ENCODE measurements at places on chromosomes 7 and 10.

GRCh38 chr10:23186697-23187096, 5.4 kb upstream of the PTF1A start:
- DNase-seq: no peak

DNA sequence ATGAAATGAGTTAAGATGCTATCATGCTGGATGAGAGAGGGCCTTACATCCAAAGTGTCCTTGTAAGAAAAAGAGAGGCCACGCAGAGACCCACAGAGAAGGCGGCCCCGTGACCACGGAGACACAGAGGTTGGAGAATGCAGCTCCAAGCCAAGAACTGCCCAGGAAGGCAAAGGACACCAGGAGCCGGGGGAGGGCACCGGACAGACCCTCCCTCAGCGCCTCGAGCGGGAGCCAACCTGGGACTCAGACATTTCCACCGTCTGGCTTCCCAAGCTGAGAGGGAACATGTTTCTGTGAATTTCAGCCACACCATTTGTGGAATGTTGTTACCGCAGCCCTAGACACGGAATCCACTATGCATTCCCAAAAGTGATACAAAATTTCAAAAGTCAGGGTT, 22.9 kb downstream of the TCERG1L start:
- DNase-seq: no peak

GRCh38 chr7:116216956-116217571, 6.7 kb downstream of the TES start:
- no peak for DNase-seq

DNA sequence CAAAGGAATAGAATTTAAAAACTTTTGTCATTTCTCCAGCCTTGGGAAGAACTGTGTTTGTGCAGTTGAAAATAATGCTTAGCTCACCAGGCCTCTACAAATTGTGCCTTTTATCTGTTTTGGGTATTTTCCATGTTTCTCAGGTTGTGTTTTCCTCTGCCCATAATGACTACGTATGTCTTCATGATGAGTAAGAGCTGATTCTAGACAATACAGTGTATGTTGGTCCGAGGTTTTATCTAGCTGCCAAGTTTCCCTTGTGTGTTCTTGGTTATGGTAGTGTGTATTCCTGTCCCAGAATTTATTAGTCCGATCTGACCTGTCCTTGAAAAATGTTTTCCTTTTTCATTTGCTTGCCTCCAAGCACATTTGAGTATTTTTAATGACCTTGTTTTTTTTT, 83.7 kb upstream of the GLCCI1 start:
- DNase-seq: no peak

GRCh38 chr10:34635111-34635510, 180.0 kb downstream of the PARD3 start:
- DNase-seq: no peak

- no peak for DNase-seq
Measured at GRCh38 chr10:12413369-12413711, 64.0 kb downstream of the CAMK1D start.

- no peak for DNase-seq
Measured at GRCh38 chr10:55397777-55398496, 596.9 kb upstream of the PCDH15 start.

DNA sequence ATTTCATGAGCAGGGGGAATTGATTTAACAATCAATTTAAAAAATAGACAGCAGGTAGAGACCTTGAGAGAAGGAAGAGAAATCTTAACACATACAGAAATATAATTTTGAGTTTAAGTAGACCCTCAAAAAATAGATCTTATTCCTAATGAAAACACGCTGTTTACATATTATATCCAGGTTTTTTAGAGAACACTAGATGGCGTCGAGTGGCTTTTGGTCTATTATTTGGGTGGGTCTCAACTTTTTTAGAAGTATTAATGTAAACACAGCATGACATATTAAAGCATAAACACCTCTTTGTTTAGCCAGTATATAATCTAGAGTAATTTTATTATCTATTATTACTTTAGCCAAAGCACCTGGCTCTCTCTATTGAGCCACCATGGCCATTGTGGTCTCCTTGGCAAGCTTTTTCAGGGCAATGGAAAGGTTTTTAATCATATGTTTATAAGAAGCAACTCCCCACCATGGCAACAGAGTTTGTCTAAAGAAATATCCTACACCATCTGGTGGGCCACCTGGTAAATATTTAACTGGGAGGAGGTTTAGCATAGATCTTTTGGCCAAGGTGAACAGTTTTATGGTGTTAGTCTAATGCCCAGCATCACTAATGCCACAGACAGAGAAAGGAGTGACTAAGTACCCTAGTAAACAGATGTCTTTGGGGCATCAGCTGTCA, 59.7 kb upstream of the PRSS1 start:
- DNase-seq: no peak

- no peak for DNase-seq
Measured at GRCh38 chr10:117616179-117616578, 73.6 kb downstream of the EMX2 start.

DNA sequence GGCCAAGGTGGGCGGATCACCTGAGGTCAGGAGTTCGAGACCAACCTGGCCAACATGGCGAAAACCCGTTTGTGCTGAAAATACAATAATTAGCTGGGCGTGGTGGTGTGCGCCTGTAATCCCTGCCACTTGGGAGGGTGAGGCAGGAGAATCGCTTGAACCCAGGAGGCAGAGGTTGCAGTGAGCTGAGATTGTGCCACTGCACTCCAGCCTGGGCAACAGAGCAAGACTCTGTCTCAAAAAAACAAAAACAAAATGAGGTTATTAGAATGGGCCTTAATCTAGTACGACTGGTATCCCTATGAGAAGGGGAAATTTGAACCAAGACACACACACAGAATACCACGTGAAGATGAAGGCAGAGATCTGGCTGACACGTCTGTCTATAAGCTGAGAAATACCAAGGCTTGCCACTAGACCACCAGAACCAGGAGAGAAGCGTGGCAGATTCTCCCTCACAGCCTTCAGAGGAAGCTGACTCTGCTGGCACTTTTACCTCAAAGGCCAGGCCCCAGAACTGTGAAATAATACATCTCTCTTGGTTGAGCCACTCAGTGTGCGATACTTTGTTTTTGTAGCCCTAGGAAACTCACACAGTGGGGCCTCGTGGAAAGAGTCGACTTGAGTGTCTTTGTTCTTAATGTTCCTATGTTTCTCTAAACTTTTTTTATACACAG, 59.6 kb downstream of the TMEM209 start:
- DNase-seq: no peak

GRCh38 chr10:24324651-24325050, 115.7 kb downstream of the KIAA1217 start:
- no peak for DNase-seq

GRCh38 chr10:66940965-66941364, 15.1 kb downstream of the LRRTM3 start:
- no peak for DNase-seq

DNA sequence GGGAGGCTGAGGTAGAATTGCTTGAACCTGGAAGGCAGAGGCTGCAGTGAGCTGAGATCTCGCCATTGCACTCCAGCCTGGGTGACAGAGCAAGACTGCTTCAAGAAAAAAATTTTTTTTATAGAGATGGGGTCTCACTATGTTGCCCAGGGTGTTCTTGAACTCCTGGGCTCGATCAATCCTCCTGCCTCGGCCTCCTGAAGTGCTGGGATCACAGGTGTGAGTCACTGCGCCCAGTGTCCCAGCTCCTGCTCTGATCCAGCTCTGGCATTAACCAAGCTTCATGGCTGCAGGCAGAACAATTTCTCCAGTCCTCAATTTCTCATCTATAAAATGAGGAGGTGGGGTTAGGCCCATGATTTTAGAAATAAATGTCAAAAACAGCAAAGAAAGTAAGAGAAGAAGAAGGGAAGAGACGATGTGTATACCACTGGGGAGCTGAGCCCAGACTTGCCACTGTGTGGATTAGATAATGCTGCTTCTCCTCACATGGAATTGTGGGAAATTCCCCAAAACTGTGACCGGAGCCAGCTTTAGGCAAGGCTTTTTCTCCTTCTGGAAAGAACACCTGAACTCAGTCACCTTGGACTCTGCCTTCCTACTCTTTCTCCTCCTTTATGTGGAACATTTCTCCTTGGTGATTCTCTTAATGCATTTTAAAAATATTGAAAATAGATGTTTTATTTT, 25.5 kb downstream of the IL15RA start:
- no peak for DNase-seq

GRCh38 chr10:92382631-92383030, 91.7 kb downstream of the MARCHF5 start:
- DNase-seq: no peak

GRCh38 chr7:79096361-79096805, 357.1 kb downstream of the MAGI2 start:
- no peak for DNase-seq

DNA sequence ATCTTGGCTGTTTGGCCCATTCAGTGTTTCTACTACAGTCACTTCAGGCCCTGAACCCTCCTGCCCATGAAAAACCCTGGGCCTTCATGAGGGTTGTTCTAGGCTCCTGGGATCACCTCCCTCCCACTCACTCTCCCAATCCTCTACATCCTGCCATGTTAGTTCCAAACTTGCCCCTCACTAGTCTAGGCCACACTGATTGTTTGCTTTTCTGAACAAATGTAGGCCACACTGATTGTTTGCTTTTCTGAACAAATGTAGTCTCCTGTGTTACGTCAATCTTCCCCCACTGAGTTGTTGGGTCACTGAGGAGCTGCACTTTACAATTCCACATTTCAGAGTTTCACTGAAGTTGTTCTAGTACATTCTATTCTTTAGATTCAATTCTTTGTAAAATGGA, 5.3 kb upstream of the ALDH18A1 start:
- DNase-seq: no peak

DNA sequence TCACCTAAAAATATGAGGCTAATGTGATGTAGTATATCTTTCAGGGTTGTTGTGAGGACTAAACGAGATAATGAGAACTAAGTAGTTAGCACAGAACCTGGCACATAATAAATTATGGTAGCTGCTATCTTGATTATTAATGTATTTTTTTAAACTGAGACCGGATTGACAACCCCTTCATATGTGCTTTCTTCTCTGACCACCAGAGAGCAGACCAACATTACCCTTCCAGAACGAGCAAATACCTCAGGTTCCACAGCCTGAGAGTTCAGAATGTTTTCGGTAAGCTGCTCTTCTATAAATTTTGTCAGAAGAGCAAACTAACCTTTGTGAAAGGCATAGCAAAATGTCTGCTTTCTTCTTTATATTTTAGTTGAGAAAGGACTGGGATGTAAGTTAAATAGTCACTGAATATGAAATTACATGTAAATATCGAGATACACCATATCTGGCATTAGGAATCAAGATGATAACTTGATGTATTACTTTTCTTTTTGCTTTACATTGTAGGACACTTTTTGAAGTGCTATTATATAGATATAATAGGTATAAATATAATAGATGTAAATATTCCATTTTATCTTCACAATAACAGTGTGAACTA, 13.6 kb upstream of the BPGM start:
- peak; percentile 31 for DNase-seq

- no peak for DNase-seq
Measured at GRCh38 chr10:73867126-73867807, 7.1 kb downstream of the CAMK2G start.
